ENCODE measurements at places on chromosomes 12 and 14. TPM values are rescaled to one million over a fixed set of nuclear protein-coding genes. Genes with fewer than 3 reads are reported as not detected.

GPRC5D gene
- 0.32 TPM for polyA plus RNA-seq

TAS2R13 gene
- polyA plus RNA-seq, result 0.14 TPM

ACTN1 gene
- polyA plus RNA-seq, result 1,027 TPM

GRCh38 chr12:128743916-128744315, 79.8 kb downstream of the SLC15A4 start:
- no peak overlapping the region for H3K27ac ChIP-seq
- H3K36me3 ChIP-seq, result no peaks in the 10 kb centered on the region
- no peaks in the 10 kb centered on the region for H3K27me3 ChIP-seq
- no peak for DNase-seq

GRCh38 chr12:31118347-31119191, 44.9 kb downstream of the DDX11 start:
- no peak overlapping the region for H3K4me3 ChIP-seq
- no peak overlapping the region for H3K27ac ChIP-seq
- no peak for DNase-seq

DNA sequence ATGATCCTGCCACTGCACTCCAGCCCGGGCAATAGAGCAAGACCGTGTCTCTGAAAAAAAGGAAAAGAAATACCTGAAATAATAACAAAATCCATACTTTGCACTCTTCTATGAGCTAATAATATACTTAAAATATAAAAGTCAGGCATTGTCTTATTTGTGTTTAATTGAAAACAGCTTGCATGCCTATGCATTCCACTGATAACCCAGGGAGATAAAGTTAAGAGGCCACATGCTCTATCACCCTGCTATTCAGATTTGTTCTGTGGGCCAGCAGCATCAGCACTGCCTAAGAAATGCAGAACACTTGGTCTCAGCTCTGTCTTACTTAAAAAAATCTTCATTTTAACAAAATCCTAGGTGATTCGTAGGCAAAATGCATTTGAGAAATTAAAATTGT, 99.2 kb downstream of the LGR5 start:
- H3K27me3 ChIP-seq, result no peaks in the 10 kb centered on the region
- DNase-seq, result no peak
- no peak overlapping the region for H3K4me3 ChIP-seq
- H3K27ac ChIP-seq, result no peak overlapping the region
- no peaks in the 10 kb centered on the region for H3K4me1 ChIP-seq

GRCh38 chr14:102711946-102712345, 65.3 kb upstream of the TRAF3 start:
- no peak overlapping the region for H3K27ac ChIP-seq
- peaks cover 4% of the 10 kb centered on the region for H3K4me1 ChIP-seq
- no peak overlapping the region for H3K4me3 ChIP-seq
- no peaks in the 10 kb centered on the region for H3K27me3 ChIP-seq
- peaks cover 10% of the 10 kb centered on the region for H3K36me3 ChIP-seq
- no peak for DNase-seq

GRCh38 chr12:5441497-5442236, 9.8 kb downstream of the NTF3 start:
- no peak overlapping the region for H3K4me3 ChIP-seq
- DNase-seq, result no peak
- H3K27ac ChIP-seq, result no peak overlapping the region
- no peaks in the 10 kb centered on the region for H3K4me1 ChIP-seq
- H3K36me3 ChIP-seq, result no peaks in the 10 kb centered on the region

DNA sequence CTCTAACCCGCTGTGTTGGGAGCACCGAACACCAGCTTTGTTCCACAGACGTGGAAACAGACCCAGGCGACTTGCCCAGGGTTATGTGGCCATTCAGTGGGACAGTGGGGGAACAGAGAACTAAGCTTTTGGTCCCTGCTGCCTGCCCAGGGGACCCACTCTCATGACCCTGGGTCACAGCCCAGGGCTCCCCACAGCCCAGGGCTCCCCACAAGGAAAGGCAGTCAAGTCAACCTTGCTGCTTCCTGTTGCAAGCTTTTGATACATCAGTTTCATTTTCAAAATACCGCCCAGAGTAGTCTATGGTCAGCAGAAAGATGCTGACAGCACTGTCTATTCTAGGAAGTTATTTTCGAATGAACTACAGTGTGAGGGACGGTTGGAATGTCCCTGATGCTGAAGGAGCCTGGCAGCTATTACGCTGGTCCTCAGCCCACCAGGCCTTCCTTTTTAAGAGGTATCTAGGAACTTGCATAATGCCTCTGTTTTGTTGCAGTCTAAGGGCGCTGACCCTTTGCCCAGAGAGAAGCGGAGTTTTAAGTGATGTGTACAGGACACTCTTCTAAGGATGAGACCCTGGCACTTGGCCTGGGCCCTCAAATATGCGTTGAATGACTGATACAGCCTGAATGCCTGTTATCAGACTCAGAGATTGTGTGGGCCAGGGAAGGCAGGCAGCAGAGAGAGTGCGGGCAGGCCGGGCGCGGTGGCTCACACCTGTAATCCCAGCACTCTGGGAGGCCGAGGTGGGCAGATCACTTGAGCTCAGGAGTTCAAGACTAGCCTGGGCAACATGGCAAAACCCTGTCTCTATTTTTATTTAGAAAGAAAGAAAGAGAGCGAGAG, 12.6 kb upstream of the TTC7B start:
- no peak overlapping the region for H3K27ac ChIP-seq
- H3K4me3 ChIP-seq, result peak overlapping the region; percentile 8
- H3K36me3 ChIP-seq, result no peaks in the 10 kb centered on the region
- H3K27me3 ChIP-seq, result no peaks in the 10 kb centered on the region
- H3K4me1 ChIP-seq, result peaks cover 8% of the 10 kb centered on the region

DNA sequence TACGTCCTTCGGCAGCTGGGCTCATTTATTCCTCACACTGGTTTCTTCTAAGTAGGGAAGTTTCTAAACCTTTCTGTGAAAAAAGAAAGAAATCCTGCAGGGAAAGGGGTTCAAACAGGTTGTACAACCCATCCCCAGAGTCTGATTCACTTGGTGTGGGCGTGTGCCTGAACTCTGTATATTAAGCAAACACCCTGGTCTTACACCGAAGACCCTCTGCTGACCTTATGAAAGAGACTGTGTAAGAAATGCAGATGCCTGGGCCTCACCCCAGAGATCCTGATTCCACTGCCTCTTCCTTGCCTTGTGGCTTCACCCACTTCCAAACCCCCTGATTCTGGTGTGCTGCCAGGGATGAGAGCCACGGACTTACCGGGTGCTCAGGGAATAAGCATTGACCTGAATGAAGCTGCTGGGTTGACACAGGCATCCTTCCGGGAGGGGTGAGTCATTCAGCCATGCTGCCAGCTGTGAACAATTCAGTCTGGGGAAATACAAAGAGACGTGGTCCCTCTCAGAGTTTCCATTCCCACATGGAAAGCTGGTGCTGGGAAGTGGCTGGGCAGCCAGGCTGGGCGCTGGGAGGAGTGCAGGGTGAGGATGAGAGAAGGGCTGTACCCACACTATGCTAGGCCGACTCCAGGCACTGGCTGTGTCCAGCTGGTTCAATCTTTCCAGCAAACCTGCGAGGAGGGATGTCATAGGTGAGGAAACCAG, 26.5 kb upstream of the ACTN1 start:
- peak; percentile 70 for DNase-seq
- no peak overlapping the region for H3K27ac ChIP-seq
- no peaks in the 10 kb centered on the region for H3K36me3 ChIP-seq
- peaks cover 15% of the 10 kb centered on the region for H3K4me1 ChIP-seq

DNA sequence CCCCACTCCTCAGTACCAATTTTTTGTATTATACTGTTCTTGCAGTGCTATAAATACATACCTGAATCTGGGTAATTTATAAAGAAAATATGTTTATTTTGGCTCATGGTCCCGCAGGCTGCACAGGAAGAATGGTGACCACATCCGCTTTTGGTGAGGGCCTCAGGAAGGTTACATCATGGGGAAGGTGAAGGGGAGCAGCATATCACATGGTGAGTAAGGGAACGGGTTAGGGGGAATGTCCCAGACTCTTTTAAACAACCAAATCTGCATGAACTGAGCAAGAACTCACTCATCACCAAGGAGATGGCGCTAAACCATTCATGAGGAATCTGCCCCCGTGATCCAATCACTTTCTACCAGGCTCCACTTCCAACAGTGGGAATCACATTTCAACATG, 40.0 kb downstream of the OSBPL8 start:
- peaks cover 2% of the 10 kb centered on the region for H3K36me3 ChIP-seq
- H3K27me3 ChIP-seq, result no peaks in the 10 kb centered on the region
- no peak overlapping the region for H3K27ac ChIP-seq
- H3K4me1 ChIP-seq, result no peaks in the 10 kb centered on the region

DNA sequence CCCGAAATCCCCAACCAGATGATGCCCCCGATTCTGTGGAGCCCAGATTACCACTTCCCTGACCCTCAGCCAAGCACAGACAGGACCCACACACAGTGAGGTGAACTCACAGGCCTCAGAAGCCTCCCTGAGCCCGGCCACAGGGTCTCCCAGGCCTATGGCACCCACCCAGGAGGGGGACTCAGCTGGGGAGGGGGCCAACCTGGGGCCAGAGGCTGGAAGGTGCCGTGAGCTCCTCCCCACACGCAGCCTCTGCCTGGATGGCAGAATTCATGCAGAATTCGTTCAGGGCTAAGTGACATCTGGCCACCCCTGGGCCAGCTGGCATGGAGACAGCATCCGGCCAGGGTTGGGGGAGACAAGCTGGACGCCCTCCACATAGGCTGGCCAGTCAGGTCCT, 11.8 kb downstream of the TMEM179 start:
- H3K27me3 ChIP-seq, result no peaks in the 10 kb centered on the region
- no peak for DNase-seq
- H3K36me3 ChIP-seq, result no peaks in the 10 kb centered on the region
- H3K27ac ChIP-seq, result no peak overlapping the region
- H3K4me1 ChIP-seq, result no peaks in the 10 kb centered on the region

Measured in keratinocyte (primary cell).